Parietal lobe (tissue), 2 donors: ENCODE measurements at places on chromosomes 5 and 9. TPM values are rescaled to one million over a fixed set of nuclear protein-coding genes. Genes with fewer than 3 reads are reported as not detected.

The CDX1 gene
- total RNA-seq: not detected

The HK3 gene
- total RNA-seq: 0.31 TPM

The GMCL2 gene
- total RNA-seq: not detected

The S1PR3 gene
- 7.5 TPM for total RNA-seq

The PROB1 gene
- total RNA-seq: 0.94 TPM

The OR1J2 gene
- not detected for total RNA-seq

The SLCO4C1 gene
- 0.63 TPM for total RNA-seq

The TMC1 gene
- 0.94 TPM for total RNA-seq

The TPPP gene
- total RNA-seq: 22.2 TPM

The OR13C4 gene
- total RNA-seq: not detected
